IMR-90 (cell line): ENCODE measurements at places on chromosomes 5 and 9. TPM values are rescaled to one million over a fixed set of nuclear protein-coding genes. Genes with fewer than 3 reads are reported as not detected.
A peak's percentile ranks its signal among the peaks of the same experiment; 100 is the strongest.

- H3K4me3 ChIP-seq: no peak overlapping the region
- DNase-seq: peak; percentile 67
- H3K27me3 ChIP-seq: no peaks in the 10 kb centered on the region
- peaks cover 1% of the 10 kb centered on the region; the same call in 1 of the 2 replicates for H3K36me3 ChIP-seq
- 0 out of 2 replicates have a peak overlapping the region, but pooled peaks have one; percentile 32 for H3K27ac ChIP-seq
- H3K4me1 ChIP-seq: peaks cover 20% of the 10 kb centered on the region
Measured at GRCh38 chr9:109815366-109815947, 35.5 kb downstream of the PALM2AKAP2 start.

GRCh38 chr5:122319897-122320296 is 7.9 kb downstream of the SNCAIP start:
- 0 out of 2 replicates have a peak, but pooled peaks cover 3% of the 10 kb centered on the region for H3K4me1 ChIP-seq
- no peaks in the 10 kb centered on the region for H3K27me3 ChIP-seq
- DNase-seq: no peak
- no peak overlapping the region for H3K27ac ChIP-seq

- H3K27ac ChIP-seq: no peak overlapping the region
- no peaks in the 10 kb centered on the region for H3K4me1 ChIP-seq
- H3K27me3 ChIP-seq: no peaks in the 10 kb centered on the region
- no peaks in the 10 kb centered on the region for H3K36me3 ChIP-seq
- no peak for DNase-seq
Measured at GRCh38 chr5:169149317-169149716, 151.6 kb downstream of the SLIT3 start.

- no peaks in the 10 kb centered on the region for H3K36me3 ChIP-seq
- DNase-seq: no peak
- no peak overlapping the region for H3K27ac ChIP-seq
- no peaks in the 10 kb centered on the region for H3K4me1 ChIP-seq
Measured at GRCh38 chr9:109206670-109207069, 39.6 kb upstream of the FRRS1L start.

- H3K4me1 ChIP-seq: no peaks in the 10 kb centered on the region
- H3K36me3 ChIP-seq: no peaks in the 10 kb centered on the region
- no peak overlapping the region for H3K27ac ChIP-seq
- H3K4me3 ChIP-seq: no peak overlapping the region
Measured at GRCh38 chr9:72453797-72454196, 67.6 kb upstream of the TMC1 start.

DNA sequence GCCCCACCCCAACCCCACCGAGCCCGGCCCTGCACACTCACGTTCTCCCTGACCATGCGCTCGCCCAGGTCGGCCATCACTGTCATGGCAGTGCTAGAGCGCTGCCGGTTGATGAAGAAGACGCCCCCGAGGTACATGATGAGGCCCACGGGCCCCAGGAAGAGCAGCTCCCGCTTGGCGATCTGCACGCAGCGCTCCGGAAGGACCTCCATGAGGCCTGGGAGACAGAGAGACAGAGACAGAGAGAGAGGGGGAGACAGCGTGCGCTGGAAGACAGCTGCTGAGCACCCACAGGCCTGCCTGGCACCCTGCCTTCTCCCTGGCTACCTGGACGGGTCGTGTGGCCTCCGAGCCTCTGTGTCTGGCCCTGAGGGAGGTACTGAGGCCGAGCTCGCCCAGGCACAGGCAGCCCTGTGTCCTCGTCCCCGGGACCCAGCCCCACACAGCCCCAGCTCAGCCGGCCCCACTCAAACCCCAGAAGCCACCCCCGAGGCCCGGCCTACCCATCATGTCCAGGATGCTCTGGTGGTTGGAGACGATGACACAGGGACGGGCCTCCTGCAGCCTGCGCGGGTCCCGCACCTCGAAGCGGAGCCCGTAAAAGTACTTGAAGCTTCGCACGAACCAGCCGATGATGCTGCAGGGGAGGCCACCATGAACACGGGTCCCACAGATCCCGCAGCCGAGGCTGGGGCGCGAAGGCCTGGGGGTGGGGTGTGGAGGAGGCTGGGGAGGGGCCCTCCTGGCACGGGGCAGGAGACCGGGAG is 10.2 kb downstream of the AGPAT2 start:
- no peaks in the 10 kb centered on the region for H3K4me1 ChIP-seq
- H3K4me3 ChIP-seq: no peak overlapping the region
- peaks cover 18% of the 10 kb centered on the region; the same call in 1 of the 2 replicates for H3K36me3 ChIP-seq
- H3K27ac ChIP-seq: no peak overlapping the region
- no peaks in the 10 kb centered on the region for H3K27me3 ChIP-seq
- DNase-seq: no peak

GRCh38 chr5:538271-538771 is 14.1 kb upstream of the SLC9A3 start:
- H3K27ac ChIP-seq: no peak overlapping the region
- no peaks in the 10 kb centered on the region; the same call in 1 of the 2 replicates for H3K4me1 ChIP-seq
- H3K4me3 ChIP-seq: no peak overlapping the region
- H3K27me3 ChIP-seq: peaks cover 52% of the 10 kb centered on the region
- H3K36me3 ChIP-seq: no peaks in the 10 kb centered on the region
- no peak for DNase-seq

DNA sequence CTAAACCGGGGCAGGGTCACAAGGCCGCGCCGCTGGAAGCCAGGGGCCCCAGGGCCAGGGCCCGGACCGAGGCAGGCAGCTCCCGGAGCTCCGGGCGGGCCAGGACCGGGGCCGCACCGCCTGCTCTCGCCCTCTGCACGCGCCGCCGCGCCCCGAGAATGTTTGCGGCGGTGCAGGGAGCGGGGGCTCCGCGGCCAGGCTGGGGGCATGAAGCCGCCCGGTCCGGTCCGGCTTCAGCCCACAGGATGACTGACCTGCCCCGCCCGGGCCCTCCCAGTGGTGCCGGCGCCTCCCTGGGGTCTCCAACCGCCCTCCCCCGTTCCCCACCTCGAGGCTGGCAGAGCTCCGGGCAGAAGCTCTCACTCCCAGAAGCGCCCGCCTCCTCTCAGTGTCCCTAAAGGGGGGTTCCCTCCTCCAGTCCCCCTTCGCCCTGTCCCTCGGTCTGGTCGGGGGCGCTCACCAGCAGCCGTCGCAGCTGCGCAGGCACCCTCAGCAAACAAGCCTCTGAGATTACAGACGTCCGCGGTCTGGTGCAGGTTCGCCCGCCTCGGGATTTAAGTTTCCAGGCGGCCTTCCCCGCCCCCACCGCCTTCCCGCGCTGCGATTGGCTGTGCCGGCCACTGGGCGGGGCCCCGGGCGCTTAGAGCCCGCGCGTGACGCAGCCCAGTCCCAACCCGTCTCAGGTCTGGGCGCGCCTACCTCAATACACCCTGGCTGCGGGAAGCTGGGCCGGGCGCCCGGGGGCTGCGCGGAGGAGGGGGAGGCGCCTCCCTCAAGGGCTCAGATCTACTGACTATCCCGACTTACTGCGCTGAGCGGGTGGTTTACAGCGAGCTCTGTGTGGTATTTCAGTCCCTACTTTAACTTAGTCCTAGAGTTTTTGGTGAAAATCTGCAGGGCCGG is at the start of gene CTSV:
Gene CTSV (minus strand): TSS at position 532 of the 903 bp plus-strand sequence. CDS start 1,099 bp downstream, outside the sequence.
- H3K4me3 ChIP-seq: peak within 1 kb of the TSS; percentile 50
- H3K4me1 ChIP-seq: no peaks in the 10 kb centered on the region
- peak; percentile 66 for DNase-seq
- no peaks in the 10 kb centered on the region for H3K36me3 ChIP-seq
- no peak within 1 kb of the TSS for H3K27ac ChIP-seq

GRCh38 chr5:77354454-77354853 is 137.7 kb downstream of the WDR41 start:
- H3K4me1 ChIP-seq: peaks cover 8% of the 10 kb centered on the region
- H3K27ac ChIP-seq: no peak overlapping the region
- DNase-seq: no peak
- no peak overlapping the region for H3K4me3 ChIP-seq
- H3K27me3 ChIP-seq: peaks cover 11% of the 10 kb centered on the region

Gene GRPEL2
- total RNA-seq: 18.1 and 30.3 TPM in 2 replicates

Gene CCL21
- total RNA-seq: not detected in 2 replicates
